NCI-H226 (cell line): ENCODE measurements at places on chromosomes 3 and 15.

- DNase-seq = no peak
Observed at GRCh38 chr15:42119446-42119760, 25.0 kb upstream of the PLA2G4D start.

- DNase-seq = peak; percentile 7
Observed at GRCh38 chr15:75640483-75641178, 607 bp upstream of the IMP3 start.

GRCh38 chr3:65015711-65016110 lies 327.9 kb upstream of the ADAMTS9 start:
- DNase-seq = no peak

- no peak for DNase-seq
Observed at GRCh38 chr3:43005253-43005652, 26.1 kb downstream of the GASK1A start.

DNA sequence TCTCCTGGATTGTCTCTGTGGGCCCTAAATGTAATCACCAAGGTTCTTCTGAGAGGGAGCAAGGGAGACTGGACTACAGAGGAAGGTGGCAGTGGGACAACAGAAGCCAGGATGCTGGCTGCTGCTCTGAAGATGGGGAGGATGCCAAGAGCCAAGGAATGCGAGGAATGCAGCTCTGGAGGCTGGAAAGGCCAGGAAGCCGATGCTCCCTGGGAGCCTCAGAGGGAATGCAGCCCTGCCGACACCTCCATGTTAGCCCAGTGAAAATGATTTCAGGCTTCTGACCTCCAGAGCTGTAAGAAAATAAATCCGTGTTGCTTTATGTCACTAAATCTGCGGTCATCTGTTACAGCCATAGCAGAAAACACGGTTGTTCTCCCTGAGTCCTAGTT lies 44.1 kb downstream of the UMPS start:
- peak; percentile 78 for DNase-seq

GRCh38 chr3:68560728-68561127 lies 371.6 kb downstream of the TAFA4 start:
- no peak for DNase-seq
